ENCODE measurements at places on chromosomes 6 and 20.
A peak's percentile ranks its signal among the peaks of the same experiment; 100 is the strongest.

GRCh38 chr6:157019115-157019641 is 242.0 kb downstream of the ARID1B start:
- no peak for DNase-seq

DNA sequence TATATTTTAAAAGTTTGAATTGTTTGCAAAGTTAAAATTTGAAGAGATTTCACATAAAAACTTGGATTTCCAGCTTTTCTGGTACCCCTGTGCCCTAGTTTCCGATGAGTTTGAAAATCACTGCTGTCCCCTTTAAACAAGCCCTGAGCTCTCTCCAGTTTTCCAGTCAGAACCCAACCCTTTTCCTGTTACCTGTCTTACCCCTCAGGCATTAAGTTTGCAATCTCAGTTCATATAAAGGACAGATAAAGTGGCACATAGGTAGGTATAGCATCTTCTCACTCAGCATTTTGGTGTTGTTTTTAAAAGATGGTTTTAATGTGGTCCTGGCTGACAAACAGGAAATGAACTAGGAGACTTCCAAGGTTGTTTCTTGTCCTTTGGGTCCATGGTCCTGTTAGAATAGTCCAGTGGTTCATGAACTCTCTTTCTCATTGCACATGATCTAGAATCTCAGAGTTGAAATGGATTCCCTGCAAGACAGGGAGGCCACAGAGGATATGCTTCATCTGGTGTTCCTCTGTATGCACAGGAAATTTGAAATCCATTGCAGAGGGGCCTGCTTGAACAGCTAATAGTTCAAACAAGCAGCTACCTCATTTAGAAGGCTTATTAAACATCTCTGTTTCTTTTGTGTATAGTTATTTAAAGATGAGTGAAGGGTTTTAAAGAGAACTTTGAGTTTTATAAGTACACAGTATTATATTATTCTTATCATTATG is 82.7 kb downstream of the JAG1 start:
- no peak for DNase-seq

GRCh38 chr6:9766240-9766915 is 648.5 kb downstream of the TFAP2A start:
- DNase-seq: no peak

GRCh38 chr6:16505711-16506357 is 255.4 kb downstream of the ATXN1 start:
- DNase-seq: no peak

DNA sequence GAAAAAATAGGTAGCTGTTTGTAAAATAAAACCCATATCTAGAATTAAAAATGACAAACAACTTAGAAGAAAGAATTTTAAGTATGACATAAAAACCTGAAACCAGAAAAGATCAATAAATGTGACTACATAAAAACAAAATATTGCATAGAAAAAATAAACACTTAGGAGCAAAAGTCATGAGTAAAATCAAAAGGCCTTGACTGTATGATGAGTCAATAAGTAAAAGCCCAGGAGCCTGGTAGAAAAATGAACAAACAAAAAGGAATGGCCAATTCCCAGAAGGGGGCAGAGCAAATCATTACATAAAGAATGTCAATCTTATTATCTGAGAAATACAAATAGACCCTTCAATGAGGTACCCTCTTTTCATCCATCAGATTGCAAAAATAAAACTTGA is 20.7 kb upstream of the ENPP1 start:
- no peak for DNase-seq

DNA sequence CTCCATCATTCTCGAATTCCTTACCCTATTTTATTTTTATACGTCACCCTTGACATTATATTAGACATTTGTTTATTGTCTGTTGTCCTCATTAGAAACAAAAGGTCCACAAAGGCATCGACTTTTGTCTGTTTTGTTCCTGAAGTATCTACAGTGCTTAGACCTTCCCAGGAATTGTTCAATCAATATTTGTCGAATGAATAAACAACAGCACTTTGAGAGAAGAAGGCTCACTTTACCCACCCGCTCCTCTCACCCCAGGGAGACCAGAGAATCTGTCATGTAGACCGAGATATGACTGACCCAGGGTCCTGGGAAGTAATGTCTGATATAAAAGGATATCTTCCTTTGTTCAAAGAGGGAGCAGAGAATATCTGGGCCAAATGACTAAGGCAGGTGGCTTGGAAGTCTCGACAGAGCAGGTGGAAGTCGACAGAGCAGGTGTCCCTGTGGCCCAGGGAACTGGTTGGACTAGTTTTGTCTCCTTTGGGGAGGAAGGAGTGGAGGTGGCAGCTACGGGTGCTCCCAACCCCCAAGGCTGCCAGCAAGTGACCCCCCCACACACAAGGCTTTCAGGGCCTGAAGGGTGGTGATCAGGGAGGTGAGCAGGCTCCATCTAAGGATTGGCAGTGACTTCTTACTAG is 14.8 kb upstream of the CHMP4B start:
- no peak for DNase-seq

GRCh38 chr20:57158474-57158873 is 108.0 kb downstream of the BMP7 start:
- DNase-seq: no peak

DNA sequence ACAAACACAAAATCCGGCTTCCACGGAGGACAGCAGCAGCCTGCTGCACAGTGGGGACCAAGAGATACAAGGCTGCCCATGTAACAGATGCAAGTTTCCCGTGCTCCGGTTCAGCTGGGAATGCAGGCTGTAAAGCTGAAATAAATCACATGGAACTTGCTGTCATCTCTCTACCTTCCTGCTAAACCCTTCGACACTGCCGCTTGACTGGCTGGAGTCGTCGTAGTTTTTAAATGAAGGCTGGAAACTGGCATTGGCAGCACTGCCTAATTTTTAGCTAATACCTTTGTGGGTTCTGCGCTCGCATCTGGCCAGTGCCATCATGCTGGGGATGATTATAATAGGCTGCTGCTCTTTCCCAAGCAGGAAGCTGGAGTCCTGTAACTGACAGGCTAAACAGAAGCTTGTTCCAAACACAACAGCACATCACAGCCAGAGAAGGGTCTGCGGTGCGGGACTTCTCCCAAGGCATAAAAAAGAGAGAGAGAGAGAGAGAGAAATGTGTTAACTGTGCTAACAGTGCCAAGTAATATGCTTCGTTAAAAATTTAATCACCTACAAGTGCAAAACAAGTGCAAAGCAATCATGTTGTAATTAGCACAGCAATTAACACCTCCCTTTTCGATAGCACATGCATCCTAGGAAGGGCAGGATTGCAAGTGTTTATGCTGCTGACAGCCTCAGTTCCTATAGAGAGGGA is 146.1 kb downstream of the TFAP2A start:
- no peak for DNase-seq

- DNase-seq: no peak
Measured at GRCh38 chr6:42022755-42023384, 27.5 kb upstream of the TAF8 start.

DNA sequence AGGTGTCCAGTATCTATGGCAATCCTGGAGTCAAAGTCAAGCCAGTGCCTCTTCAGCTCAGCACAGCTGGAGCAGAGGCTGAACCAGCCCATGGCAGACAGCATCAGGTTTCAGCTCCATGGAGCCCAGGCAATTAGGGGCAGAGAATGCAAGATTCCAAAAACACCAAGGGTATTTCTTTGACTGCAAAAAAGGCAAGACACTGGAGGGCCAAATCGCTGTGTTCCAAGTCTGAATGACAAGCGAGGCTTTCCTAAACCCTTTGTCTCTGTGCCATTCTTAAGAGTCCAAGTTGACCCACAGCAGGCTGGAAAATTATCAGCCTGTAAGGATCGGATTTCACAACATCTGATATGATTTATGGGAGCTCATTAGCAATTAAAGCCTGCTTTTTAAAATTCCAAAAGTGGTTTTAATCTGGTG is 49.7 kb upstream of the TGM3 start:
- no peak for DNase-seq

- DNase-seq: no peak
Measured at GRCh38 chr20:24786111-24786495, 163.0 kb upstream of the CST7 start.

DNA sequence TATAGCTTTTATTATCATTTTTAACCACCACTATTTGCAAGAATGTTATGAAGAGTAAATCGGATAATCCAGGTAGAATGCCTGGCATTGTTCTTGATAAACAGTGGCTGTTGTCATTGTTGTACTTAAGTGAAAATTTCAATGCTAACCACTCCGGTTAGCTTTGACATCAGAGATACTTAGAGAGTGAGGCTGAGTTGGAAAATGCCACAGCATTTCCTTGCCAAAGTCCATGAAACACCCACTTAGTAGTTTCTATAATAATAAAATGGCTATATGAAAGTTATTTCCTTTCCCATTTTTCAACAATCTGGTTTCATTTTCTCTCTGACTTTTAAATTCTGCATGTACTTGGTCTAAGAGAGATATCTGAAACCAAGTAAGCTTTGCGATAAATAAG is 132.0 kb downstream of the CDK19 start:
- no peak for DNase-seq

DNA sequence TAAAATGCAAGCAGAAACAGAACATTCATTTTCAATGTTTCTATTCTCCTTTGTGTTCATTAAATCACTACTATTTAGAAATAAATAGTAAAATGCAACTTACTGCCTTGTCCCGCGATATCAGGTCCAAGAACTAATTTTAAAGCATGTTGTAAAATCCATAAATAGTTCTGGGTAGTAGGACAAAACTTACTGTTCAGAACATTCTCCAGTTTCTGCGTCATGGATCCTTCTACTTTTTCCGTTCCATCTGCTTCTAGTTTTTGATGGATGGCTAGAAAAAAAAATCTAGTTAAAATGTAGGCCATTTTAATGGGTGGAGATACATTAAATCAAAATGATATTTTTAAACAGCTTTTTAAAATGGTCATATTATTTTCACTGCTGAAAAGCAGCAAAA is 47.0 kb downstream of the HUS1B start:
- DNase-seq: no peak

DNA sequence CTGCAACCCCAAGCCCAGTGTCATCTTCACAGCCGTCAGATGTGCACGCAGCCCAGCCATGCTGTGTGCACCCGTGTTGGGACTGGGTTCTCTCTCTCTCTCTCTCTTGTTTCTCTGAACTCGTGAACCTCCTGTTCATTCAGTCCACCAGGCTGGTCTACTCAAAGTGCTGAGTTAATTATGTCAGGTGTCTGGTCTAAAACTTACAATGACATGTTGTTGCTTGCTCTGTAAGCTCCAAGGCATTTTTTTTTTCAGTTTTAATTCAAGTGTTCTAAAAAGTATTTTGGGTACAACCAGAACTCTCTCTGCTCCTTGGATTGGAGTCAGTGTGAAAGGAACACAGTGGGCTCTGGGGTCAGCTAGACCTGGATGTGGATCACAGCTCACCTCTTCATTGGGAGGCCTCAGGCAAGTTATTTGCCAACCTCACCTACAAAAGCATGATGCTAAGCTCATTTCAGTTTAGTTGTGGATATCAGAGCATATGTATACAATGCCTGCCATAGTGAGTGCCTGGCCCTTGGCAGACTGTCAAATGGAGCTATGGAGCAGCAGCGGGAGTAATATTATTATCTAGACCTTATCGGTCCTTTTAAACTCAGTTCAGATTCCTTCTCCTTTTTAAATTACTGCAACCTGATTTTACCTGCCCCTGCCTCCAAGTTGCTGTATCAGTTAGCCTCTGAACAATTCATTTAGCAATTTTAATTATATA is 59.5 kb downstream of the PLEKHG1 start:
- no peak for DNase-seq

- no peak for DNase-seq
Measured at GRCh38 chr6:112109262-112109661, 21.9 kb downstream of the FAM229B start.

GRCh38 chr6:33882154-33882553 is 78.4 kb upstream of the MLN start:
- peak; percentile 55 for DNase-seq

- DNase-seq: no peak
Measured at GRCh38 chr20:7589164-7589563, 351.1 kb downstream of the HAO1 start.

- DNase-seq: no peak
Measured at GRCh38 chr20:18663932-18664331, 76.1 kb downstream of the DTD1 start.

DNA sequence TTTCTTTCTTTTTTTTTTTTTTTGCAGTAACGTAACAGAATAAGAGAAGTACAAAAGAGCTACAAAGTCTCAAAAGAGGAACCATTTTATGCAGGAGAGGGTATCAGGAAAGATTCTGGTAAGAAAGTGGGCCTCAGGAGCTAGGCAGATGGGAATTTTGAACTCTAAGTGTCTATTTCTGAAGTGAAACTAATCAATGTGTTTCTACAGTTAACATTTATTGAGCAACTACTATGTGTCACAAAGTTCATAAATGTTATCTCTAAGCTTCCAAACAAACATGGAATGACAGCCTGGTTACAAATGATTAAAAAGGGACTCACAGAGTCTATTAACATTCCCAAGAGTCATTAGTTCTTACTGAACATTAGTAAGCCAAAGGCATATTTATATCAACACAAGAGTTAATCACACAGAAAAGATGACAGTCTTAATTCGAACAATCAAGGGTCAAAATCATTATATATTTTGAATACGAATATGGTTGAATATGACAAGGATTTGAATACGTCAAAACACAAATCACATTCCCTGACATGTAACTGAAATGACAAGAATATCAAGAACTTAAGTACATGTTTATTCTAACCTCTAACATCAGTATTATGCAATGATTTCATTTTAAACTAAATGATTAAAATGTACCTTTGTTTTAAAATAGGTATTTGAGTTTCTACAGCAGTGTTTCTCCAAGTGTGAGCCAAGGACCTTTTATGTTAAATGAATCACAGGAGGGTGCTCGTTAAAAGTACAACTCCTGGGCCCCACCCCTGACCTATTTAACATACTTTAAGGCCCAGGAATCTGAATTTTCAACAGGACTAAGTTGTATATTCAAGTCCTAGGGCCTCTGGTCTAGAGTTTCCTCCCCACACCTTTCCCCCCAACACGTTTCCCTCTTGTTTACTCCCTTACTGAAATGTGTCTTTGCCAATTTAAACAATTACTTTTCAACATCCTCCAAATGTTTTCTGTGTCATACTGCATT is 89.7 kb downstream of the ATXN1 start:
- no peak for DNase-seq

GRCh38 chr6:6604566-6604965 is 16.0 kb downstream of the LY86 start:
- no peak for DNase-seq

GRCh38 chr20:37714978-37715672 is 21.3 kb downstream of the CTNNBL1 start:
- DNase-seq: no peak

GRCh38 chr20:45429618-45430017 is 13.7 kb downstream of the PIGT start:
- DNase-seq: no peak

DNA sequence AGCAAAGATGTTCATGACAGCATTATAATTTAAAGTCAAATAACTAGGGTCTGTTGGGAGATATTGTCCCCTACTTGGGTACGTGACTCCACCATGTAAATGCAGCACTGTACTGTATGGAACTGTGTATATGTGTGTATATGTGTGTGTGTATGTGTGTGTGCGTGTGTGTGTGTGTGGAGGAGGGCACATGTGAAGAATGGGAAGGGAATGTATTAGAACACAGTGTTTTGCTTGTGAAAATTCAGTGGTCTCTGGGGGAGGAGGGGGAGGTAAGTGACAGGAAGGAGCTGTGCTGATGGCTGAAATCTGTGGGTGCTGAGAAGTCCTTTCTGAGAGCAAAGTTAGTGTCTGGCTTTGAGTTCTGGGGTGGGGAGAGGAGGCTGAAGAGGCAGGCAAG is 23.9 kb upstream of the VEGFA start:
- no peak for DNase-seq

- no peak for DNase-seq
Measured at GRCh38 chr6:150915880-150916265, 50.4 kb downstream of the MTHFD1L start.

- no peak for DNase-seq
Measured at GRCh38 chr6:4136354-4136831, 1.0 kb upstream of the ECI2 start.

Measured in left cardiac atrium (tissue), 4 donors.